ENCODE measurements at places on chromosomes 13 and 19.

- no peak for DNase-seq
Observed at GRCh38 chr19:49205114-49205513, 47.5 kb downstream of the TRPM4 start.

DNA sequence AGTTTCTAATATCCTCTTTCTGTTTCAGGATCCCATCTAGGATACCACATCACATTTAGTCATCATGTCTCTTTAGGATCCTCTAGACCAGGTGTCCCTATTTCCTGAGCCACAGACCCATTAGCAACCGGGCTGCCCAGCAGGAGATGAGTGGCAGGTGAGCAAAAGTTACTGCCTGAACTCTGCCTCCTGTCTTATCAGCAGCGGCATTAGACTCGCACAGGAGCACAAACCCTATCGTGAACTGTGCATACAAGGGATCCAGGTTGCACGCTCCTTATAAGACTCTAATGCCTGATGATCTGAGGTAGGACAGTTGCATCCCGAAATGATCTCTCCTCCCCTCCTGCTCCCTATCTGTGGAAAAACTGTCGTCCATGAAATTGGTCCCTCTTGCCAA, 7.8 kb upstream of the CEBPG start:
- no peak for DNase-seq

GRCh38 chr13:52701728-52702465, 37.7 kb downstream of the CNMD start:
- DNase-seq = no peak

DNA sequence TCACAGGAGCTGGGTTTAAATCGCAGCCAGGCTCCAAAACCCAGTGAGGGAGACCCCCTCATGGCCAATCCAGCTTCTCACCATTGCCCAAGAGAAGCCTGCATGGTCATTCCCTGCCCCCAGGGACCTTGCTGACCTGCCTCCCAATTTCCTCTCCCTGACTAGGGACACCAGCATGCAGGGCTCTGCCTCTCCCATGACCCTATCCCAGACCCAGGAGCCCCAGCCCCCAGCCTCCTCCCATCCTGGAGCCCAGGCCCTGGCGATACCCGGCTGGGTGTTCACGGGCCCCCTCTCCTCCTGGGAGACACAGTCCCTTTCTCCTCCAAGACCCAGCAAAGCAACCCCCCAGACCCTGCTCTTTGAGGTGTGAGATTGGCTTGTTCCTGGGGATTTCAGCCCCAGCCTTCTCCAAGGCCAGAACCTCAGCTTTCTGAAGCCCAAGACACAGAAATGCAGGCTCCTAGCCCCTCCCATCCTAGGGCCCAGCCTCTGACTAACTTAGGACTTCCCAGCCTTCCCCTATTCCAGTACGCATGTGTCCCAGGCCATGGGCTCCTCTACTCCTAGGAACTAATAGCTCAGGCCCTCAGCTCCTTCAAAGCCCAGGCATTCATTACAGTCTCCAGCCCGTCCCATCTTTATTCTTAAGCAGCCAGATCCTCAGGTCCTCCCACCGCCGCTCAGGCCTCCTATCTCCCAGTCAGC, 1.1 kb downstream of the GYS1 start:
- no peak for DNase-seq

GRCh38 chr13:29081697-29082440, 261.7 kb downstream of the MTUS2 start:
- no peak for DNase-seq

- no peak for DNase-seq
Observed at GRCh38 chr13:19661126-19661525, 27.7 kb downstream of the MPHOSPH8 start.

GRCh38 chr19:4589579-4590410, 30.3 kb upstream of the SEMA6B start:
- DNase-seq = no peak

DNA sequence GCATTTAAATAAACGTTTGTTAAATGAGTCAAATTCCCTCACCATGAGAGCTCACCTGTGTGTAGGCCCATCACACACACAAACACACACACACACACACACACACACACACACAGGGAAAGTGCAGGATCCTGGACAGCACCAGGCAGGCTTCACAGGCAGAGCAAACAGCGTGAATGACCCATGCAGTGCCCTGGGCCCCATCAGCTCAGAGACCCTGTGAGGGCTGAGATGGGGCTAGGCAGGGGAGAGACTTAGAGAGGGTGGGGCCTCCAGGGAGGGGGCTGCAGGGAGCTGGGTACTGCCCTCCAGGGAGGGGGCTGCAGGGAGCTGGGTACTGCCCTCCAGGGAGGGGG, 8.5 kb upstream of the CEACAM5 start:
- no peak for DNase-seq

DNA sequence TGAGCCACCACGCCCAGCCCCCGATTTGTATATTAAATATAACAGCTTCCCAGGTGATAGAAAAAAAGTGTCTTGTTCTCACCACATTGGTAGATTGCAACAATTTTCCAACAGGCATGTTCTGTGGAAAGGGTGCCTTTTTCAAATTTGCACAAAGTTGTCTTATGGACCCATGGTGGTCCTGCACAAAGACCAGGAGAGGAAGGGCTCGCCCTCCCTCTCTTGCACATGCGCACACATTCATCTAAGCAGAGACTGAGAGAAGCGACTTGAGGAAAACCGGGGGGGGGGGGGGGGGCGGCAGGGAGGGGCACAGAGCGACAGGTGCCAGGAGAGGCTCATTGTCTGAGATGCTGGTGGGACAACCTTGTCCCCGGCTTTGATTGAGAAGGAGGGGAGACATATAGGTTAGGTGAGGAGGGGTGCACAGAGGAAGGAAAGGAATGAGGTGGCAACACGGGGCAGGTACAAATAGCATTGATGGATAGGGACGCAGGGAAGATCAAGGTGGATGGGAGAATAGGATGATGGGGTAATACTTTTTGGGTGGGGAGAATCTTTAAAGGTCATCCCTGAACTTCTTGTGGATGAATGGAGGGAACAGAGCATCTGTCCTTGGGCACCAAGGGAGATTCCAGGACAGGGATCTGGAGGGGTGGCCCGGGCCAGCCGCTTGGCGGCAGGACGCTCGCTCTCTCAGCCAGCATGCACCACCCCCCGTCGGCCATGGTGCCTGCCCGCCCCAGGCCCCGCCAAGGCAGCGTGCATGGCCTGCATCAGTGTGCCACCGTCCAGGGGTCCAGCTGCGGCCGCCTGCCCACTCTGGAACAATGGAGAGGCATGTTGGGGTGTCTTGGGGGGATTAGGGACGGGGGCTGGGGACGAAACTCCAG, 76.0 kb downstream of the IER2 start:
- no peak for DNase-seq

GRCh38 chr19:7355151-7355820, 6.5 kb downstream of the ARHGEF18 start:
- no peak for DNase-seq

DNA sequence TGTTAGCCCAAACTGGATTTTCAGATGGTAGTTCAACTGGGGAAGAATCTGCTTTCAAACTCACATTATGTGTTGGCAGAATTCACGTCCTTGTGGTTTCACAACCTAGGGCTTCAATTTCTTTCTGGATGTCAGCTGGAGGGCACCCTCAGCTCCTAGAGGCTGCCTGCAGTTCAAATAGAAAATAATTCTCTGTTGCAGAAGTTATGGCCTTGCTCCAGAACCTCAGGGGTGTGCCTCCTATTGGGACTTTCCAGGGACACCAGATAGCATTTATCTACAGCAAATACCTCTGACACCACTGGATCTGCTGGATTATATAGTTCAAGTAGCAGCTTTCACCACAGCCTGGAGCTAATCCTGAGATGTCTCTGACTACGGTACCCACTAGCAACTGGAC, 11.8 kb upstream of the RB1 start:
- no peak for DNase-seq

DNA sequence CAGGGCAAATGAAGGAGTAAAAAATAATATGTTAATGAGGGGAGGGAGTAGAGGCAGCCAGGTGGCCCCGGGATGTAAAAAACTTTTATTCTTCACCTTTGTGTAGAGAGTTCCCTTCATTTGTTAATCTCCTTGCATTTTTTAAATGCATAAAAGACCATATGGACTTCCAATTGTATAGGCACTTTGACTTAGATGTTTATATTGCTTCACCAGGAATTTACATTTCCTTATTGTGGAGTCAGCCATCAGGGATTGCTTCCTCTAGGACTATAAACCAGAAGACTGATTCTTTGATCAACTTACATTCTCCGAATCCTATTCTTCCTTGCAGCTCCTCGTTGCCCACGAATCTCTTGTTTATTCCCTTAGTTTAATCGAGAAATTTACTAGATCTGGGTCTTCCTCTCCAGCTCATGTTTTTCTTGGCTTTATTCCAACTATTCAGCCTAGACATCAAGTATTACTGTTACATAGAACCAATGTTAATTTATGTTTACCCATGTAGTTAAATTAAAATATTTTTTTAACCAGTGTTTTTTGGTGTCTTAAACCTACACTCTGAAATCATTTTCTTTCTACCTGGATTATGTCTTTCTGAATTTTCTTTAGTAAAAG, 1187.0 kb upstream of the SLC10A2 start:
- no peak for DNase-seq

DNA sequence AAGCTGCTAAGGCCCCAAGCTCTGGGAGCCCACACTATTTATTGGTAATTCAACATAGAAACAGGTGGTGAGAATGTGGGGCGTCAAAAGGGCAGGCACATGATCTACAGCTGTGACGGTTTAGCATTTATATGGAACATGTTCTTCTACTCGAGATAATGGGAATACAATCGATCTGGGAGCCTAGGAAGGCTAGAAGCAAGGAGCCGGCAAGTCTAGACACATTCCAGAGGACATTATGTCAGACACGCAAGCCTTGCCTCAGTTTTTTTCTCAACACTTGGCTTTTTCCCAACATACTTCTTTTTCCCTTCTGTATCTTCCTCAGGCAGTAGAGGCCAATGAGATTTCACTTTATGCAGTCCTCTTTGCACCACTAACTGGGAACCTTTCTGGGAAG, 315.7 kb upstream of the SLITRK5 start:
- DNase-seq = no peak

DNA sequence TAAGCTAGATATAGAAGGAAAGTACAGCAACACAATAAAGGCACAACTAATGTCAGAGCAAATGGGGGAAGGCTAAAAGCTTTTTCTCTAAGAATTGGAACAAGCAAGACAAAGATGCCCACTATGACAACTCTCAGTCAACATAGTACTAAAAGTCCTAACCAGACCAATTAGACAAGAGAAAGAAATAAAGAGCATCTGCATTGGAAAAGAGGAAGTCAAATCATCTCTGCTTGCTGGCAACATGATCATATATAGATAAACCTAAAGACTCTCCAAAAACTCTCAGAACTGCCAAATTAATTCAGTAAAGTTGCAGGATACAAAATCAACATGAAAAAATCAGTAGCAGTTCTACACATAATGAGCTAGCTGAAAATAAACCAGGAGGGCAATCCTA, 542.0 kb downstream of the DIAPH3 start:
- no peak for DNase-seq

GRCh38 chr19:43731846-43732245, 16.0 kb downstream of the IRGC start:
- DNase-seq = no peak

DNA sequence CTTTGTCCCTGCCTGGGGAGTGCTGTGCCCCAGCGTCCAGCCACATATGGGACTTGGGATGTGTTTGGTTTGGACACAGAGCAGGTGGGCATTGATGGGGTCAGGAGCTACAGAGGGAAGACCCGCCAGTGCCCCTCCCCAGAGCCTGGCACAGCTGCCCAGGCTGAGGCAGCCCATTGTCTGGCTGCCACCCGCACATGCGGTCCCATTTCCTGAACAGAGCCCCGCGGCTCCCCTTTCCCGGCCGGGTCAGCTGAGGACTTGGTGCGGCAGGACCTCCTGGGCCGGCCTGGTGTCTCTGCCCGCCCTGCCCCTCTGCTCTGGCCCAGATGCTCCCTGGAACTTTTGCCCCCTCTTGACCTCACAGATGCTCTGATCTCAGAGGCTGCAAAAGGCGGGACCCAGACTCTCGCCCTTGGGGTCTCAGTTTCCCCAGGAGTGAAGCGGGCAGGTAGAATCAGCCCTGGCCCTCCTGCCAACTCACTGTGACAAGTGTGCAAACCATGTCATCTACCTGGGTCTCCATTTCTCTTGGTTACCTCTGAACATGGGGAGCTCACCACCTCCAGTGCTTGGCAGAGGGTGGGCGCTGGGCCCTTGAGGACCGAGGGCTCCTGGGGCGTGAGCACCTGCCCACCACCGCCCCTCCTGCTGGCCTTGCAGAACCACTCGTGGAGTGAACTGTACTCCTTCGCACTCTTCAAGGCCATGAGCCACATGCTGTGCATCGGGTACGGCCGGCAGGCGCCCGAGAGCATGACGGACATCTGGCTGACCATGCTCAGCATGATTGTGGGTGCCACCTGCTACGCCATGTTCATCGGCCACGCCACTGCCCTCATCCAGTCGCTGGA, 17.8 kb downstream of the HCN2 start:
- DNase-seq = no peak

DNA sequence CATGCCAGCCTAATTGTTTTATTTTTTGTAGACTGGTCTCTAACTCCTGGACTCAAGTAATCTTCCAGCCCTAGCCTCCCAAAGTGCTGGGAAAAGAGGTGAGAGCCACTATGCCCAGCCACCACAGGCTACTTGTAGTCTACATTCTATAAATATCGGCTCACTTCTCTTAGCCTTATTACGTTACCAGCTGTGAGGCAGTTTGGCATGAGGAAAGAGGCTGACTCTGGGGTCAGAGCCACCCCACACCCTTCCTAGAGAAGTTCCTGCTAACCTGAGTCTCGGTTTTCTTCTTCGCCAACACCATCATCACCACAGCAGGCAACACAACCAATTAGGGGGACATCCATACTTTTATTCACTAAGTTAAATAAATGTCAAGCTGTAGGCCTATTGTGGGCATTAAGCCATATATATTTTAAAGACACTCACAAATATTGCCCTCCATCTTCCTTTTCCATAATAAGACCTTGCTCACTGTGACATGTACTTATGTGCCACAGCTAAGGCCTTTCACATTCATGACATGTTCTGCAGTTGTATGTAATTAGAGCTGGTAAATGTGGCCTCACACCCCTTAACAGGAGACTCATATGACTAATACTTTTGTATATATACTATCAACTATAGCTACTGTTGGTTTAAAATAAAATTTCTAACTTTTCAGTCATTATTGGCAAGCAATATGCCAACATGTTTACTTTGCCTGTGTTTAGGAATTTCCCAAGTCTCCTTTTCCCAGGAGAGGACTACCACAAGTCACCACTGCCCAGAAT, 5.7 kb downstream of the SLC25A30 start:
- no peak for DNase-seq

All from T-helper 22 cell (primary cell).